Transverse colon (tissue), 4 donors: ENCODE measurements at places on chromosomes 4 and X. TPM values are rescaled to one million over a fixed set of nuclear protein-coding genes. Genes with fewer than 3 reads are reported as not detected.

DNA sequence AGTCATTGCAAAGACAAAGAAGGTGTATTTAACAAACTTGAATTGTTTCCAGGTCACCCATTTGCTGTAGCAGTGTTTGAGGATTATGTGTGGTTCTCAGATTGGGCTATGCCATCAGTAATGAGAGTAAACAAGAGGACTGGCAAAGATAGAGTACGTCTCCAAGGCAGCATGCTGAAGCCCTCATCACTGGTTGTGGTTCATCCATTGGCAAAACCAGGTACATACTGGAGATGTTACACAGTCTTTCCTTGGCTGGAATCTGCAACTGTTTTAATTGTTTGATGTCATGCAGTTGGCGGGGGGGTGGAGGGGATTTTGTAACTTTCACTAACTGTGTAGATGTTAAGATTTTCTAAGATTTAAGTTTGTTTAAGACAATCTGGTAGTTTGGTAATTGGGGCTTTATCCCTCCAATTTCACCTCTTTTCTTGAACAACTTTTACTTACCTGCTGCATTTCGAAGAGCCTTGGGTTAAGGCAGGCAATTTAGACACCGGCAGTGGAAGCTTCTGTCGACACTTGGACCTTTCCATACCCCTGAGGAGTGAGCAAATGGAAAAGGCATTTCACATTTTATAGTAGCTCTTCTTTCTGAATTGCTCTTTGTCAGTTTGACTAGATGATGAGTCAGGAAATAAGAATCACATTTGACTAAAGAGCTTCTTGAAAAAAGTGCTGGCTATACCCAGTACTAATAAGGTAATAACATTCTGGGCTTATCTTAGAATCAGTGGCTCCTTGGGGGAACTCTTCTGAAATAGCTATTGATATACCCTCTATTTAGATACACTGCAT is 67.4 kb downstream of the EGF start:
- no peak for DNase-seq

DNA sequence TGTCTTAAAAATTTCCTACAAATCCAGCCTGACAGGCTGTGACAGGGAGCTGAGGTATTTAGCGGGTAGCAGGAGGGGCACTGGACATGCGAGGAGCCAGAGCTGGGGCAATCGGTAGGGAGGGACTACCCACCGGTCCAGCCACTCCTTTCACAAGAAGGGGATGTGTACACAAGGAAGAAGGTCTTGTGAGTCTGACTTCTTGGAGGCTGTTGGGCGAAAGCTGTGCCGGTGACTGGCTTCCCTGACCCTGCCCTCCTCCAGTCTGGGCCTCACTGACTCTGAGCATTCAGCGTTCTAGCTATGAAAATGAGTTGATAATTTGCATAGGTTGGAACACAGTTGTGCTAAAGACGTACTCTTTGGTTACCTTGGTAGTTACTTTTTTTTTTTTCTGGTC is 12.7 kb upstream of the CXCL8 start:
- DNase-seq: no peak

- no peak for DNase-seq
Observed at GRCh38 chr4:173226401-173226888, 57.8 kb downstream of the GALNT7 start.

The SPANXN2 gene
- total RNA-seq: not detected

The SLC10A4 gene
- 6.0 TPM for total RNA-seq

DNA sequence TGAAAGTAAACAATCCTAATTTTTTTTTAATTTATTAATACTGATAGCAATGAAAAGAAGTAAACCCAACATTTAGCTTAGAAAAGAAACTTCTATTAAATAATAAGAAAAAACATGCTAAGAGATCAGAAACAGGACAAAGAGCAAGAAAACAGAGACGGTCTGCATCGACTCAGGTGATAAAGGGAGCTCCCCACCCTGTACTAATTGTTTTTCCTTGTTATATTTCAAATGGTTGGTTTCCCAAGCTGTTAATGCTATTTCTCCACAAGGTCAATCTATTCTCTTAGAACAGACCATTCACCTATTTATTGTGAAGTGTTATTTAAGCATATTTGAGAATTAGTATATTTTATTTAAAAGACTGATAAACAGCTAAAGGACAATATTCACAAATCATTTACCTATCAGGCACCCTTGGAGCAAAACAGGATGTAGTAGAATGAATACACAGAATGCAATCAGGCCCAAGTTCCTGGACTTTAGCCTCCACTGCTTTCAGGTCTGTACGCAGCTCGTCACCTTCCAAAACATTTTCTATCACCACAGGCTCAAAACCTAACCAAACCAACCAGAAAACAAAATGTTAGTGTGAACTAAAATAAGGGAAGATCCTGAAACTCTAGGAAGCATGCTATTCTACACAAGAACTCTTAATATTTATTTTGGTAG is 5.5 kb downstream of the SEPSECS start:
- peak; percentile 34 for DNase-seq

- DNase-seq: no peak
Observed at GRCh38 chr4:7078025-7078424, 10.2 kb upstream of the GRPEL1 start.

GRCh38 chr4:187780070-187780469 is 215.5 kb upstream of the ZFP42 start:
- DNase-seq: peak; percentile 69

DNA sequence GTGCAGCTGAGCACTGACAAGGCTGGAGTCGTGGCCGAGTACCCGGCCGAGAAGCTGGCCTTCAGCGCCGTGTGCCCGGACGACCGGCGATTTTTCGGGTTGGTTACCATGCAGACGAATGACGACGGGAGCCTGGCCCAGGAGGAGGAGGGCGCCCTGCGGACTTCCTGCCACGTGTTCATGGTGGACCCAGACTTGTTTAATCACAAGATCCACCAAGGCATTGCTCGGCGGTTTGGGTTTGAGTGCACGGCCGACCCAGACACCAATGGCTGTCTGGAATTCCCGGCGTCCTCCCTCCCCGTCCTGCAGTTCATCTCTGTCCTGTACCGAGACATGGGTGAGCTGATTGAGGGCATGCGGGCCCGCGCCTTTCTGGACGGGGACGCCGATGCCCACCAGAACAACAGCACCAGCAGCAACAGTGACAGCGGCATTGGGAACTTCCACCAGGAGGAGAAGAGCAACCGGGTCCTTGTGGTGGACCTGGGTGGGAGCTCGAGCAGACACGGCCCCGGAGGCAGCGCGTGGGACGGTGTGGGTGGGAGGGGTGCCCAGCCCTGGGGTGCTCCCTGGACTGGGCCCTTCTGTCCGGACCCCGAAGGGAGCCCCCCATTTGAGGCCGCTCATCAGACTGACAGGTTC is 24.3 kb downstream of the RGS12 start:
- no peak for DNase-seq

The CXCL3 gene
- 5.2 TPM for total RNA-seq

GRCh38 chrX:154121961-154122360 is 22.1 kb upstream of the OPN1LW start:
- DNase-seq: no peak

- DNase-seq: no peak
Observed at GRCh38 chr4:16952896-16953630, 54.6 kb upstream of the LDB2 start.

GRCh38 chrX:37361596-37361995 is 12.4 kb downstream of the PRRG1 start:
- no peak for DNase-seq

The PNMA6E gene
- total RNA-seq: not detected

DNA sequence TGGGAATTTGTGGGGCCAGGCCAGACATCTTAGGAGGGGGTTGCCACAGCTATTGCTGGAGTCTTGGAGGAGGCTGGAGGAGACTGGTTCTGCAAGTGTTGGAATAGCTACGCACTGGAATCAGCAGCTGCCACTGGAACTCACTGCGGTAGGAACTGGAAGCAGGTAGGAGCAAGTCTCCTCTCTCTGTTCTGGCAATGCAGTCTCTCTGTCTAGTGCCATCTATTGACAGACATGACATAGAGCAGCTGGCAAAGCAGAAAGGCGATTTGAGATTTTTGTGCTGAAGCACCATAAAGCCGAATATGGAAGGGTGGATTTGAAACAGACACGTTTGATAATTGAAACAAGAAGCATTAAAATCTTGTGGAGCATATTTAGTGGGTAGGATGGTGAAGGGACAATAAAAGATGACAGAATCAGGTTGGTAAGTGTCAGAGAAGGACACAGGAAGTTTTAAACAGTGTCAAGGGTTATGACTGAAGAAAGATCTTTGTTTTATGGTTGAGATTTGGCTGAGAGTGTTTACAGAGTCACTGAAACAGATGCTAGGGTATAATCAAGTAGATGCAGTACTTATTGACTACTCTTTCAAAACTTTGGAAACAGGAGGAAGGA is 23.5 kb upstream of the SYNPO2 start:
- DNase-seq: peak; percentile 20

The NSUN7 gene
- total RNA-seq: 37.0 TPM

GRCh38 chr4:579543-580175 is 3.6 kb upstream of the TMEM271 start:
- no peak for DNase-seq

The XAGE1A gene
- total RNA-seq: not detected

GRCh38 chr4:182967403-182967802 is 50.2 kb upstream of the DCTD start:
- DNase-seq: no peak

The FABP2 gene
- total RNA-seq: 3.4 TPM

DNA sequence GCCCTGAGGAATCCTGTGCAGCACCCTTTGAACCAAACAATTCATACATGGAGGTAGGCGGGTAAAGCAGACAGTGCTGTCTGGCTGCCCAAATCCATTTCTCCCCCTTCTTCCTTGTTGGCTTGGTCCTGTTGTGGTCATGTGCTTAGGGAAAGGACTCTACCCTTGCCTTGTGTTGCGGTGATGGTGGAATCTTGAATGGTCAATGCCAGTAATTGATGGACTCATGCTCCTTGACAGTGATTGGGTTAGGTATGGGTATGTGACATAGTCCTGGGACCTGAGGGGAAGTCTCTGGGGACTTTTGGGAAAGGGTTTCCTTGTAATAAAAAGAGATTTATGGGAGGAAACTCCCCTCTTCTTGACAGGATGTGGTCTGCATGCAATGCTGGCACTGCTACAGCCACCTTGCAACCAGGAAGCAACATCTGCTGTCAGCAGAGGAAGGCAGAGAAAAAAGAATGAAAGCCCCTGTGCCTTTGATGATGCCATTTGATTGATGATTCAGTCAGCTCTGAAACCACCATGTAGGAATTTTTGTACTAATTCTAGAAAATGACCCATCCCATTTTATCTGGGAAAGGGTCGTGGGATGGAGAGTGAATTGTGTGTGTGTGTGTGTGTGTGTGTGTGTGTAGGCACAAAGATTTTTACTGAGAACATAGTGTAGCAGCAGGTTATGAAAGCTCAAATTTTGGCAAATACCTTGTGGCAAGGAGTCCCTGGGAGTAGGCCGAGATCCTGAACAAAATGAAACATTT is 30.0 kb upstream of the HUWE1 start:
- DNase-seq: peak; percentile 15

DNA sequence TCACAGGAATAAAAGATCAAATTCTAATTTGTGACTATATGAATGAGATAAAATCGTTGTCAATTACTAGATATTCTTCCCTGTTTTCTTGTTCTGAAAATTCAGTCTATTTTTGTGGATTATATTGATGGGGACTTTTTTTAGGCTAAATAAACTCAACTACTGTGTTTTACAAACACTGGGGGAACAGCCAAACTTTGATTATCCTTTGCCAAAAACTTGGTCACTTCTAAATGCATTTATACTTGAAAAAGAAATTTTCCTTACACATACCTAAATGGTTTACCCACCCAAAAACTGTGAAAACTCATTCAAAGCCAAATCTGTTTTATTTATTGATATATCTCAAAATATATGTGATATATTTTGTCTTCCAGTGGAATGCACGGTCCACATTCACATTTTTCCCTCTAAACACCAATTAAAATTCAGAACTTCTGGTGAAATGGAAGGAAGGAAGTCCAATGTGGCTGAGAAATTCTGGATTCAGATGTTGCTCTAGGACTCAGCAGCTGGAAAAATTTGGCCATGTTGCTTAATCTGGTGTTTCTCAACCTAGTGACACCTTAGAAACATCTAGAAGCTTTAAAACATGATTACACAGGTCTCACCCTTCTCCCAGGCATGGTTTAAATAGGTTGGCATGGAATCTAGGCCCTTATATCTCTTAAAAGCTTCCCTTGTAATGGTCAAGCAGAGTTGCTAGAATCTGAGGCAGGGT is 28.6 kb upstream of the ARHGAP24 start:
- no peak for DNase-seq

DNA sequence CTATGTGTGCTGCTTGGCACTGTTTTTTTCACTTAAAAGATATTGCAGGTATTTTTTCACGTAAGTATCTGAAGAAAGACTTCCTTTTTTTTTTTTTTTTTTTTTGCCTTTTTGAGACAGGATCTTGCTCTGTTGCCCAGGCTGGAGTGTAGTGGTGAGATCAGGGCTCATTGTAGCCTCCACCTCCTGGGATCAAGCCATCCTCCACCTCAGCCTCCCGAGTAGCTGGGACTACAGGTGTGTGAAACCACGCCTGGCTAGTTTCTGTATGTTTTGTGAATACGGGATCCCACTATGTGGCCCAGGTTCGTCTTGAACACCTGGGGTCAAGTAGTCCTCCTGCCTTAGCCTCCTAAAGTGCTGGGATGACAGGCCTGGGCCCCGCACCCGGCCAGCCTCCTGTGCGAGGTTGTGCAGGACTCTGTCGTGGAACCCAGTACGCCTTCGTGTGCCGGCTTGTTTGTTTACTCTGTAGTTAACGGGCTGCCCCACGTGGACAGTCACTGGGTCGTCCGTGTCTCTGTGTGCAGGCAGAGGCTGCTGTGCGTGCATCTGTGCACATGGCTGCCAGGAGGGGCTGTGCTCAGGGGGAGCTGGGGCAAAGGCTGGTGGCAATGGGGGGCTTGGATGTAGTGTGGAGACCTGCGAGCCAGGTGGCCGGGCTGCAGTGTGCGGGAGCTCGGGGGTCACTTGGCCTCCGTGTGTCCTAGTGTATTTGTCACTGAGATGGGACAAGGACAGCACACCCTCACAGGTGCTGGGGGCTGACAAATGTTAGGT is 179.5 kb downstream of the ADRA2C start:
- DNase-seq: no peak

DNA sequence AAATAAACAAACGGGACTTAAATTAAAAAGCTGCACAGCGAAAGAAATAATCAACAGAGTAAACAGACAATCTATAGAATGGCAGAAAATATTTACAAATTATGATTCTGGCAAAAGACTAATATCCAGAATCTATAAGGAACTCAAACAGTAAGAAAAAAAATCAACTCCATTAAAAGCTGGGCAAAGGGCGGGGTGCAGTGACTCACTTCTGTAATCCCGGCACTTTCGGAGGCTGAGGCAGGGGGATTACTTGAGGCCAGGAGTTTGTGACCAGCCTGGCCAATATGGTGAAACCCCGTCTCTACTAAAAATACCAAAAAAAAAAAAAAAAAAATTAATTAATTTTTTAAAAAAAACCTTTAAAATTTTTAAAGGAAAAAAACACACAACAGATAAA is 109.0 kb downstream of the ATP11C start:
- no peak for DNase-seq

The NDNF gene
- 1.9 TPM for total RNA-seq

The FREM3 gene
- total RNA-seq: not detected

The PDK3 gene
- 9.4 TPM for total RNA-seq

- DNase-seq: no peak
Observed at GRCh38 chr4:38050560-38051350, 90.6 kb downstream of the PTTG2 start.

The CT45A10 gene
- total RNA-seq: not detected

The MAGEA3 gene
- not detected for total RNA-seq

- no peak for DNase-seq
Observed at GRCh38 chrX:133213117-133213516, 5.0 kb downstream of the TFDP3 start.
